ENCODE measurements at places on chromosomes 11 and 22.

GRCh38 chr22:43745783-43746356 lies 66.2 kb downstream of the EFCAB6 start:
- ATAC-seq, result no peak

DNA sequence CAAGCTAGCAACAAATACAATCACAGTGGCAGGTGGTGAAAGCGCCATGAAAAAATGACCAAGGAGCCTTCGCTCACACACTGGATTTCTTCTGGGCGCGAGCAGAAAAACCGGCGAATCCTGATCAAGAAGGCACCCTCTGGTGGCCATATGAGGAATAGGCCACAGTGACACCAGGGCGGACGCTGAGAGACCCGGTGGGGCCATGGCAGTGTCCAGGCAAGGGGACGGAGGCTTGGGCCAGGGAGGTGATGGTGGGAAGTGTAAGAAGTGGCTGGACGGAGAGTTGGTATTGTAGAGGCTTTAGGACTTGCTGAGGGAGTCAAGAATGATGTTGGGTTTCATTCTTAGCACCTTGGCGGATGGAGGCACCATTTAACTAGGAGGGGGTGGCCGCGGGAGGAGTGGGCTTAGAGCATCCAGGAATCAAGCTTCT lies 16.9 kb upstream of the RAC2 start:
- peak; percentile 6 for ATAC-seq

GRCh38 chr11:2837096-2837601 lies 48.4 kb downstream of the CDKN1C start:
- peak; percentile 94 for ATAC-seq

DNA sequence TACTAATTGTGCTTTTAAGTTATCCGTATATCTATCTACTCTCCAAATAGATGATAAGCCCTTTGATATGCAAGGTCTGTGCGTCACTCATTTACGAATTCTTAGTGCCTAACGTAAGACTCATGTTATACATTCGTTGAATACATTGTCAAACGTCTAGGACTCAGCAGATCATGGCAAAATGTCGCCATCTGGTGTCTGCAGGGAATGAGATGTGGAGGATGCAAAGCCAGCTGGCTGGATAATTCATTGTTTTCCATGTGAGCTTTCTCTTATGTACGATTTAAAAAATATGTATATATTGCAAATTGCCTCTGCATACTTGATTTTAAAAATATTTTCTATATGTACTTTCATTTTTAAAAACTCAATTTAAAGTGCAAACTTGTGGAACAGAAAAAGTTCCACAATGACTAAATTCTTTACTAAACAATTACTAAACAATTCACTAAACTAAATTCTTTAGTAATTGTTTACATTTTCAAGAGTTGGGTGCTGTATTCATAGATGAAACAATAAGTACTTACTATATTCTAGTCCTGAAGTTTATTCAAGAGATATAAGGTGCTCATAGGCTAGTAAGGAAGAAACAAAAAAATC lies 33.8 kb downstream of the ZNF202 start:
- ATAC-seq, result peak; percentile 85

DNA sequence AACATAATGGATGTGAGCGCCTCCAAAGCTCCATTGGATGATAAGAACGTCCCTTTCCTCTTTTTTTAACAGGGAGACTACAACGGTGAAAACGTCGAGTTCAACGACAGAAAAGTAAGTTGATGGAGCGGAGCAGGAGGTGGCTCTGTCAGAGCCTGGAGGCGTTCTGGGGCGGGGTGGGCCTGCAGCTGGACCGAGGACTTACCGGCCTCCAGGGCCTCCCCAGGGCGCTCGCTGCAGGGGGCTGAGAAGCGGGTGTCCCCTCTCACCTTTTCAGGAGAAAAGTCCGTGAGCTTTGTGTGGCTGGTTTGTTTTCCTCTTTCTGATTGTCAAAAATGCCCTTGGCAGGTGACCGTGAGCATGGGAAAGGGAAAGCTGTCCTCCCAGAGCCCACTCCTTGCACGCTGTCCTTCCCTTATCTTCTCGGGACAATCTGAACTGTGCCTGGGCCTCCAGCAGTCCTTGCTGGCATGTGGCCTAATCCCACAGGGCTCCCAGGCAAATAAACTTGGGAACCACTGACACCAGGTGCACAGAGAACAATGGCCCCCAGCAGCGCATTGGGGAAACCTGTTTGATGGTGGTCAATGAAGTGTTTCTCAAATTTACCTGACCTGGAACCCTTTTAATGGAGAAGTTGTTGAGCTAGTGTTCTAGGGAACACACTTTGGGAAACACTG lies 38.4 kb downstream of the ANO1 start:
- ATAC-seq, result no peak

DNA sequence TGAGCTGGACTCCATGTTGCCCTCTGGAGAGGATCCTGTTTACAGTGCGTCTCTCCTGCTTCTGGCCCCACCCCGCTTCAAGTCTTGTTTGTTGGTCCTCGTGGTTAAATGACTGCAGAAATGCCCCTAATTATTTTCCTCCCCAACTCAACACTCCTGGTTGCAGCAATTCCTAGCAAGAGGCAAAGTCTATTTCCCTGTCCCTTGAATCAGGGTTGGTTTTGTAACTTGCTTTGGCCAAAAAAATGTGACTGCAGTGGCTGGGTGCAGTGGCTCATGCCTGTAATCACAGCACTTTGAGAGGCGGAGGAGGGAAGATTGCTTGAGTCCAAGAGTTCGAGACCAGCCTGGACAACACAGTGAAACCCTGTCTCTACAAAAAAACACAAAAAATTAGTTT lies 41.0 kb upstream of the FGF3 start:
- no peak for ATAC-seq

All from motor neuron (in vitro differentiated cells).